Kidney tubule cell (primary cell): ENCODE measurements at places on chromosomes 5 and 9.
A peak's percentile ranks its signal among the peaks of the same experiment; 100 is the strongest.

DNA sequence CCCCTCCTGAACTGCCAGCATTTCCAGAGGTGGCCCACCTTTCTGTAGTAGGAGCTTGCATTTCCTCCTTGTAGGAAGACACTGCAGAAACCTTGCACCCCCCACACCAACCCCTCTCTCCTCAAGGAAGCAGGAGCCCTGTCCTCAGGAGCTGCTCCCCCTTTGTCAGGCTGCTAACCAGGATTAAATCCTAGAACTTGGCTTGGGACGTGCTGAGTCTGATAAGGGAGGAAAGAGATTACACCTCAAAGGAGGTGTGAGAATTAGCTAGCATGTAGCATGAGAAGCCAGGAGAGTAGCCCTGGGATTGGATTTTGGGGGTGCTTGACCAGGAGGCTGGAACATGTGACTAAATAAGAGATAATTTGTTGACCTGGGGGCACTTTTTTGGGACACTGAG, 119.8 kb upstream of the ALDH1B1 start:
- no peak for DNase-seq

DNA sequence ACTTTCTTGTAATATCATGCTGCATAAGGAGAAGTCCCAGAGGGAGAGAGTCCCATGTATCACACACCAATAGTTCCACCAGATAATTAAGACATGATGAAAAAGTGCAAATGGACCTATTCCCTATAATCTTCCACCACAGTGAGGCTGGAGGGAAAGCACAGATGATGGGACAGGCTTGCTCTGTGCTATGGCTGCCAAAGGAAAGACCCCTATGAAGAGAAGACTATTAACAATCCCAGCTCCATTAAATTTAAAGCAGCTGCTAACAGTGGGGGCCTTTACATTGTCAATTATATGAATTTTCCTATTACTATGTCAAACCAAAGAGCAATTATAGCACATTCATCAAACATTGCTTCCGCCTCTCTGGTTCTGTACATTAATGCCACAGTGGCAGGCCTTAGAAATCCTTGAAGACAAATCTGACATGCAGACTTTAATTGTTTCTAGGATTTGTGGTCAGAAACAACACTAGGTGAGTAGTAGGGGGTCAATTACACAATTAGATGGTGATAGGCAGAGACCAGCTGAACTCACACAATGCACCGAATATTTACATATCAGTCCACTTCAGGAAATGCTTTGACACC, 551.3 kb downstream of the TLE1 start:
- no peak for DNase-seq

DNA sequence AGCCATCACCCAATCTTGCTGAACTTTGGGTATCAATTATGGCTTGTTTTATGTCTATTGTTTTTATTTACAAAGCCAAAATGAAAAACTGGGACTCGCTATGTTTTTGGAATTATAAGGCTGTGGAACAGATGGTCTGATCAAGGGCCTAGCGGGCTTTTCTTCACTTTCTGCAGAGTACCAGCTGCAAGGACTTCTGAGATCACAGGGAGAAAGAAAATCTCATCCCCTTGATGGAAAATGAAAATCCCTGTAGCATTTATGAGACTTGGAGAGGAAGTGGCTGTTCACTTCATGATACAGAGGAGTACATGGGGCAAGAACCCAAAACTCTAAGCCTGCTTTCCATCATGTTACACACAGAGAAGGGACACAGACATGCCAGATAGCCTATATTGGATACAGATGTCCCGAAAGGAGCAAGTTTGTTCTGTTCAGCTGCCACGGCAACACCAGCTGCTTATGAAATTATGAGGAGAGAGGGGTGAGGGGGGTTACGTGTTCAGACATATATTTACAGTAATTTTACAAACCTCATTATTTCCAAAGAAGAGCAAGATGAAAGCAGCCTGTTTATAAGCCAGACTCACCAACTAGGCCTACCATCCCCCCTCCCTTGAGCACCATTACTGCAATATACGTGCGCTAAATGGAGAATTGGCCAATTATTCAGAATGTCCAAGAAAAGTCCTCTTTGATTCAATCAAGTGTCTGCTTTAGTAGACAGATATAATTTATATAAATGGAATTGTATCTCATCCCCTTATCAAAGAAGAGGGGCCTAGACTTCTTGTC, 220.0 kb downstream of the MARCHF11 start:
- no peak for DNase-seq

- DNase-seq: no peak
Observed at GRCh38 chr5:125283372-125283771, 536.9 kb upstream of the ZNF608 start.

- DNase-seq: no peak
Observed at GRCh38 chr9:130893341-130894101, 3.1 kb downstream of the QRFP start.

GRCh38 chr9:38771593-38771992, 51.7 kb upstream of the FAM240B start:
- no peak for DNase-seq

DNA sequence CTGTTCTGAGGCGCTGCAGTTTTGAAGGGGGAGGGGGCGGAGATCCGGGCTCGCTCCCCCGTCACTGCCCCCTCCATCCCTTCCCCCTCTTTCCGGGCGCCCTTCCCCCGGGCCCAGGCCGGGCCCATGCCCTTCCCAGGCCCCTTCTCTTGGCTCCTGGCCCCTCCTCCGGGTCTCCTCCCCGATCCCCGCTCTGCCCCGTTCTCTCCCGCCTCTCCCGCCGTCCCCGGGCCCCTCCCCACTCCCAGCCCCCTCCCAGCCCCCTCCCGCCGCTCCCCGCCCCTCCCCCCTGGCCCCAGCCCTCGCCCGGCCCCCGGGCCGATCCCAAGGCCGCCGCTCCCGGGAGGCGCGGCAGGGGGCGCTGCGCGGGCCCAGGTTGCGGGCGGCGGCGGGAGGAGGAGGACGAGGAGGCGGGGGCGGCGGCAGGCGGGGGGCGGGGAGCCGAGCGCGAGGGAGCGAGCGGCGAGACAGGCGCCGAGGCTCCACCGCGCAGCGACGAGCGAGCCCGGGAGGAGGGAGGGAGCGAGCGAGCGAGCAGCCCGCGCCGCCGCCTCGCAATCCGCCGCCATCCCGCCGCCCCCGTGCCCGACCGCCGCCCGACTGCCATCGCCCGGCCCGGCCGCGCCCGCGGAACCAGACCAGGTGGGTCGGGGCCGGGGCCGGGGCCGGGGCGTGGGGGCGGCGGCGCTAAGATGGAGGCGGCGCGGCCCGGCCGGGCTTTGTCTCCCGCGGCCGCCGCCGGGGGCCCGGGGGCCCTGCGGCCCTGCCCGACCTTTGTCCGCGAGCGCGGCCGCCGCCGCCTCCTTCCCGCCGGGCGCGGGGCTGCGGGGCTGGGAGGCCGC, at the start of gene PRRC2B:
Gene PRRC2B (plus strand): TSS at position 465 of the 842 bp plus-strand sequence. CDS start 36,059 bp downstream, outside the sequence.
- peak; percentile 85 for DNase-seq

DNA sequence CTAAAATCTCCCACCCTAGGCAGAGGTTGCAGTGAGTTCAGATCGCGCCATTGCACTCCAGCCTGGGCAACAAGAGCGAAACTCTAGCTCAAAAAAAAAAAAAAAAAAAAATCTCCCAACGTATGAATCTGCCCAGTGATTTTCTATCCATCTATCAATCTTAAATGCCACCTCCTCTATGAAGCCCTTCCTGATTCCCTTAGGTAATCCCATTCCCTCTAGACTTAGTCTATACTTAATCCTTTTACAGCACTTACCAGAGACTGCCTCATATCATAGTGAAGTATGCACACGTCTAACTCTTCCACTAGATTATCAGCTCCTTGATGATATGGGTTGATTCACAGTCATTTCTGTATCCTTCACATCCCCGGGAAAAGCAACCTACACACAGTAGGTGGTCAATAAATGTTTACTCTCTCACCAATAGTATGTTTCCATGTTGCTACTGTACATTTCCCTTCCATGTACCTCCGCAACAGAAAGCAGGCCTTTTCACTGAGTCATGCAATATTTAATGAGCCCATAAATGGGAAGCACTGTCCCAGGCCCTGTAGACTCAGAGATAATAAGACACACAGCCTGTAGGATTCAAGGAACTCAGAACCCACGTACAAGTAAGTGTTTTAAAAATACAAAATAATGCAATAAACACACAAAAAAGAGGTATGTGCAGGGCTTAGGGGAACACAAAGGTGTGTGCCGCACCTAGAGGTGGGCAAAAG, 1.2 kb downstream of the DROSHA start:
- peak; percentile 46 for DNase-seq

GRCh38 chr9:128020692-128021091, 39.9 kb upstream of the EEIG1 start:
- no peak for DNase-seq
